Esophagus mucosa (tissue), 1 donor: ENCODE measurements at places on chromosomes 5 and 9.
A peak's percentile ranks its signal among the peaks of the same experiment; 100 is the strongest.

- ATAC-seq, result peak; percentile 86
Observed at GRCh38 chr9:121725008-121725775, 73.8 kb downstream of the DAB2IP start.

DNA sequence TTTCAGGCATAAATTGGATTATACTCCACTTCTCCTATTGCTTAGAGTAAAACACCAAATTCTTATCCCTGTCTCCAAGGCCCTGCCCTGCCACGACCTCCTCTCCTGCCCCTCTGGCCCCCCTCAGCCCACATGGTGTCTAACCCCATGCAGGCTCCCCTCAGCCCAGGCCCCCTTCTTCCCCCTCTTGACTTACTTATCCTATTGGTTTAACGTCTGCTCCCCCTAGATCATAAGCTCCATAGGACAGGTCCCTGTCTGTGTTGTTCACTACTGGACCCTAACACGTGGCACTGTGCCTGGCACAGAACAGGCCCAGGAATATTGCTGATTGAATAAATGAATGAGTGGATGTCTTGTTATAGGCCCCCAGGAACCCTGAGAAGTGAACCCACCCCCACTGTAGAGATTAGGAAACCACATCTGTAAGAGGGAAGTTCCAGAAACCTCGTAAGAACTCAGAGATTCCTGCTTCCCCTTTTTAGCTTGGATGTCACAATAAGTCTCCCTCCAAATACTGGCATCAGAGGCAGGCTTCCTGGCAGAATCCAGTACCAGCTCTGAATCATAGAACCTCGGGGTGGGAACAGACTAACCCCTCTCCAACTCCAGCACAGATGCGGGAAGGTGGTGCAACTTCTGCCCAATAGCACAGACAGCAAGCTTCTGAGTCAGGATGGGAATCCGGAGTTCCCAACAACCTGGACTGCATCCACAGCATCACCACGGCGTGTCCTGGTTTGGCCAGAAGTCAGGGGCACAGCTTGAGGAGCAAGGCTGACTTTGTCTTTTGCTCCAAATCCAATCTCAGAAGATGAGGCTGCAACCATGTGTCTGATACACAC, 31.5 kb downstream of the HRH2 start:
- ATAC-seq, result peak; percentile 11

- ATAC-seq, result no peak
Observed at GRCh38 chr5:139397921-139398320, 3.0 kb upstream of the PROB1 start.

DNA sequence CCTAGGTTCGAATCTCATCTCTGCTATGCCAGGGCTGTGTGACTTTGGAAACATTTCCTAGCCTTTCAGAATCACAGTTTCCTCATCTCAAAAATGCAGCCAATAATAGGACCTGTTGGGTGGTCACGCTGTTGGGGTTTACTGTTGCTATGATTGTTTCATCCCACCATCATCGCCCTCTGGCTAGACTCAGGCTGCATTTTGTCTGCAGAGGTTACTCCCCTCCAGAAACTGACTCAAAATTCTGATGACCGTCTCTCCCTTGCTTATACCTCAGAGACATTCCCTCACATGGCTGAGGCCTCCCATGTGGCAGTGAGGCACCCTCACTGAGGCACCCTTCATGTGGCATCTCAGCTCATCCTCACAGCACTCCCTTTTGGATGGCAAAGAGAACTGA, 61.6 kb downstream of the COL27A1 start:
- no peak for ATAC-seq

GRCh38 chr5:32298059-32298415, 14.7 kb downstream of the MTMR12 start:
- peak; percentile 27 for ATAC-seq

- no peak for ATAC-seq
Observed at GRCh38 chr9:125696106-125696647, 10.8 kb downstream of the MAPKAP1 start.

GRCh38 chr9:136170006-136170901, 34.7 kb downstream of the LHX3 start:
- ATAC-seq, result peak; percentile 72

- ATAC-seq, result peak; percentile 77
Observed at GRCh38 chr9:95142315-95142714, 175.2 kb downstream of the FANCC start.
